ENCODE measurements at places on chromosomes 12 and 14.

DNA sequence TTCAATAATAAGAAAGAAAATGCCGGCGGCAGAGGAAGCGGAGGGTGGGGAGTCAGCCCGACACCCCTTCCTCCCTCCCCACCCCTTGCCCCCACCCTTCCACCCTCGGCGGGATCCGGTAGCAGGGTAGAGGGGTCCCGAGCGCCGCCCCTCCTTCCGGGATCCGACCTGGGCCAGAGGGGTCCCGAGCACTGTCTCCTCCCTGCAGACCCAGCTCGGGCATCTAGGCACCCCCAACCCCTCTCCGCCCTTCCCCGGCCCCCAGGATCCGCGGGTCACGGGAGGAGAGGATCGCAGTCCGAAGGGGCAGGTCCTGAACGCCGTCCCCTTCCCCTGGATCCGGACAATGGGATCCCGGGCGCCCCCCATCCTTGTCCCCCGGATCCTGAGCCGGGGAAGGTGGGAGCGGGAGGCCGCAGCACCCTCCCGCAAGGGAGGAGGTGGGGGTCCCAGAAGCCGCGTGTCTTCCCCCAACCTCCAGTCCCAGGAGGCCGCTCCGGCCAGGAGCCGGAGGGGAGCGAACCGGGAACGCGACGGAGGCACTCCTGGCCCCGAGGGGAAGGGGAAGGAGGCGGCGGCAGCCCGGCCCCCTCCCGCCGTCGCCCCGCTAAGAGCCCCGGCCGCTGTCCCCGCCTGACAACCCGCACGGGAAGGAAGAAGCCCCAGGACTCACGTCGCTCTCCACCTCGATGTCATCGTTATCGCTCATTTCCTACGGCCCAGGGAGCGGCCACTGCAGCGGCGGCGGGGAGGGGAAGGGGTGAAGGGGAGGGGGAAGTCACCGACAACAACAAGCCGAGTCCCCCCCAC is 481 bp downstream of the MAX start:
- peak; percentile 26 for DNase-seq

DNA sequence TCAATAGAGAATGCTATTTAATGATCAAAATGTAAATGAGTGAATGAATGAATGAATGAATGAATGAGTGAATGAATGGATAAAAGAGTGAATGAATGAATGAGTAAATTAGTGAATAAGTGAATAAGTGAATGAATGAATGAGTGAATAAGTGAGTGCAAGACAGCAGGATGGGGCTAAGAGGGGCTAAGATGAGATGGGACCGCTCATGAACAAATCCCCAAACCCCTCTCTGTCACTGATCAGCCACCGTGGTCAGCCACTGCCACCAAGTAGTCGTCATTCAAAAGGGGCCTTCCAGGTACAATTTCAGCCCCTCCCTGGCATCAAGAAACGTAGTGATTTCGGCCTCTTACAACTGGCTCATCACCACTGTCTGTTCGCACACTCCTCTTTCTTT is 79.2 kb downstream of the BCL11B start:
- DNase-seq, result no peak

- no peak for DNase-seq
These were observed 888.1 kb upstream of the MDGA2 start for GRCh38 chr14:48563489-48563888.

DNA sequence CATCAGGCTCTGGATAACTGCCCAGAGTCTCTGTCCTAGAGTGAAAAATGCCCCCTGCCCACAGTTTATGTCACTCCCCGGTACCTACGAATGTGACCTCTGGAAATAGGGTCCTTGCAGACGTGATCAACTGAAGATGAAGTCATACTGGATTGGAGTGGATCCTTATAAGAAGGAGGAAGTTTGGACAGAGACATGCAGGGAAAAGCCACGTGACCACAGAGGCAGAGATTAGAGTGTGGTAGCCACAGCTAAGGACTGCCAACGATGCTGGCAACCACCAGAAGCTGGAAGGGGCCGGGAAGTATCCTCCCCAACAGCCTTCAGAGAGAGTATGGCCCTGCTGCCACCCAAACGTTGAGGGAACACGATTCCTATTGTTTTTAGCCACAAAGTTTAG is 101.2 kb upstream of the NCOR2 start:
- no peak for DNase-seq

DNA sequence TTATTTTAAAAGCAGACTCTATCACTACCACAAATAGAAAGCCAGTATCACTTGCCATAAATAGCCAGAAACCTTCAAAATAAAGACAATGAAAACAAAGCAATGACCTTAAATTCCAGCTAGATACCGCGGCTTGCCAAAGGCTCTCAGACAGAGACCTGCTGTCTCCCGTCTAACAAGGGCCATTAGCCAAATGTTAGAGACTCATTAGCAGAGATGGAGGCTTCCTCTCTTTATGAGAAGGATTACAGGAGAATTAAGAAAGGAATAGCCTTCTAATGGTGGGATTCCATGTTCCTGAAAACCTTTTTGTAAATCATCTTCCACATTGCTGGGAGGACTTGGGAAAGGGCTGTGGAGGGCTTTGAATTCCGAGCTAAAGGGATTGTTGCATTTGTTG is 206.7 kb downstream of the AACS start:
- no peak for DNase-seq
